ENCODE measurements at places on chromosomes 7 and 10. TPM values are rescaled to one million over a fixed set of nuclear protein-coding genes. Genes with fewer than 3 reads are reported as not detected.

DNA sequence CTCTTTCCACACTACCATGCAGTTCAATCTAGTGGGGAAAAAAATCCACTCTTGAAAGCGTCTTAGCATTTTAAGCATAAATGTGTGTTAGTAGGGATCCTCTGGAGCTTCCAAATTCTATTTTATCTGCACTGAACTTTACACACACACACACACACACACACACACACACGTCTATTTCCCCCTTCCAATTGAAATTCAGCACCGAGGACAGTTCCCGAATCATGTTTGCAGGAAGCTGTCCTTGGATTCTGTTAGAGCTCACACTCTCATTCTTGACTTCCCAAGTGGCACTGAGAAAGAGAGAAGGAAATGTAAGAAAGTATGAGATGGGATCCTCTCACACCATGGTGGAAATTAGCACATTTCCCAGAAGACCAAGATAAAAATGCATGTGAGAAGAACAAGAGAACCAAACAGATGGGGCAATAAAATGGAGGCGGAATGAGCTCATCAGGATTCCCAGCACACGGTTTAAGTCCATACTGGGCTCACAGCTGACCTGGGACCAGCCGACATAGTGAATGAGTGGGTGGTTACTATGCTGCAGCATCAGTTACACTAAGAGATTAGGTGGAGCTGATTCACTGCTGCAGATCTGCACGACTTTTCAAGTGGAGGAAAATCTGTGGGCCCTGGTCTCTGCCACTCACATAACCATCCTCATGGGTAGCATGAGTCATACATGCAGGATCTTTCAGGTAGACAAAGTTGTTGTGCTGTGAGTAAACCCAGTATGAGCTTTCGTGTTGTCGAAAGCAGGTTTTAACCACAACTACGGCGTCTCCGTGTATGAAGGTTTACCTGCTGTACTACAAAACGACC lies 3.3 kb upstream of the NPTX2 start:
- no peak for ATAC-seq

- no peak for ATAC-seq
Observed at GRCh38 chr7:149377386-149377785, 83.5 kb downstream of the ZNF777 start.

GRCh38 chr10:87915989-87916388 lies 52.6 kb downstream of the PTEN start:
- ATAC-seq: no peak

- no peak for ATAC-seq
Observed at GRCh38 chr10:370449-370825, 235.2 kb downstream of the ZMYND11 start.

DNA sequence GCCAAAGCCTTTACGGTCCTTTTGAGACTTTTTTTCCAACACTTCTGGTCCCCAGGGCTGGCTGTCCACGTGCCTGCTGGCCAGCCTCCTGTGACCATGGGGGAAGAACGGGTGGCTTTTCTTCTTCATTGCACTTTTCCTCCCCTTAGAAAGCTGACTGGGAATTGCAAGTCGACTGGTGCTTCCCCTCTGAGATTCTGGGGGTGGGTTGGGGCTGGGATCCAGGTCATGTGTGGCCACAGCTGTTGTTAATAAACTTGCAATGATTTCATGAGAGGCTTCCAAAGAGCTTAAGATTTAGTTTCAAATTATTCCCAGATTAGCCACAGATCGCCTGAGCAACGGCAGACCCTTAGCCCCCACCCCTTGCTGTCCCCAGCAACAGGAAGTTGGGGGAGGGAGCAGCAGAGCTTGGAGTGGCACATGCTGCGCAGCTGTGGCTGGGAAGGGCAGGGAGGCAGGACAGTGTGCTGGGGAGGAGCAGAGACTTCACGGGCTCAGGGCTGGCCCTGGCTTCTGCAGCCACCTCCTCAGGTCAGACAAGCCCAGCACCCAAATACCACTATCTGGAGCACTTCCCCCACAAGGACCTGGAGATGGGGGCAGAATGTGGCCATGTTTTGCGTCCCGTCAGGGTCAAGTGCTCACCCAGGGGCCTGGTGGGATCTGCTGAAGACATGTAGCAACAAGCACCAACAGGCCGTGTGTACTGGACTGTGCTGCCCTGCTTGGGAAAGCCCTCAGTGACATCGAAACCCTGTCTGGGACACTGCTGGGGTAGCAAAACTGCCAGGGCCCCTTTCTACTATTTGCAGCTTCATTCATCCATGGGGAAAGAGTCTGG lies 147.1 kb downstream of the RNF216 start:
- ATAC-seq: peak; percentile 62

DNA sequence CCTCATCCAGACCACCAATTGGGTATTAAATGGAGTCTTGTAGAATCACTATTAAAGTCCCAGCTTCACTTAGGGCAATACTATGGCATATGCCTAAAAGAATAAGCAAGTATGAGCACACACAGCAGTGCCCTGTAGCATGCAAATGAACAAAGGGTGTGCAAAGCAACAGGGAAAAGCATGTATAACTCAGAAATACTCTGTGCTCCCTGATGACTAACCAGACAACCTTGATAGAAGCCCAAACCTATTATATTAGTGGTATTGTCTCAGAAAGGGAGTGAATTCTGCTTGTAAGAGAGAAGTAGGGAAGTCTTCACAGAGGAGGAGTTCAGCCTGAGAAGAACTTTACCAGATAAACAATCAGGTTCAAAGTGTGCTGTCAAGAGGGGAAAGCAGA lies 131.2 kb downstream of the DGKI start:
- ATAC-seq: no peak

GRCh38 chr10:126080291-126080825 lies 184.0 kb downstream of the FANK1 start:
- ATAC-seq: no peak

DNA sequence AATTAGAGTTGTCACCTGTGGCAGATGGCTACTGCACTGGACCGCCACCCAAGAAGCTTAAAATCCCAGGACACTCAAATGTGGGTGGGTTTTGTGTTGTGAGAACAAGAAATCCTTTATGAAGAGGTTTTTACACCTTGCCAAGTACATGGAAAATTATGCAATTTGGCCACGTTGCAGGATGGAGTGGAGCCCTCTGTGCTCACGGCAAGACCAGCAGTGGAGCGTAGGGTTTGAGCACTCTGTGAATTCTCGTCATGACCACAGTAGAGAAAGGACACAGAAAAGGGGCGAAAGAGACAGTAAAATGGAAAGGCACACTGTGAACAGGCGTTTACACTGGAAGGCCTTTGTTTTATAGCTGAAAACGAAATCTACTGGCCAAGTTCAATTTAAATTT lies 222.6 kb downstream of the ADARB2 start:
- ATAC-seq: no peak

DNA sequence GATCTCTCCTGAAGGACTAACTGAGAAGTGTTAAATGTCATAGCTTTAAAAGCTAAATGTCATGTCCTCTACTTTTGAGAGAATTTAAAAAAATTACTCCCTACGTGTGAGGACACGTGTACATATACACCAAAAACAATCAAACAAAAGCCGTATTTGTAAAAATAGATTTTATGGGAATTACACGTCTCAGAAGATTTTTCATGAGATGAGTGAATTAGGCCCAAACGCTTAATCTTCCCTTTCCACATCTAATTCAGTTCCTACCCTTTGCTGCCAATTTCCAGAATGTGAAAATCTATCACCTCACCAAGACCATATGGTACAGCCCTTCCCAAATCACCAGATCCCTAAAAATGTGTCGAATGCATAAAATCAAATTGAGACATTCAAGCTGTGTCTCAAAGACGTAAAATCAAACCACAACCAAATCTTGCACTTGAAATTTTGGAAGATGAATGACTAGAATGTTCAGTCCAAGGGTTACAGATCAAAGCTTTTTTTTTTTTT lies 1.0 kb upstream of the CTTNBP2 start:
- no peak for ATAC-seq

GRCh38 chr7:7786595-7786994 lies 68.2 kb upstream of the RPA3 start:
- no peak for ATAC-seq

DNA sequence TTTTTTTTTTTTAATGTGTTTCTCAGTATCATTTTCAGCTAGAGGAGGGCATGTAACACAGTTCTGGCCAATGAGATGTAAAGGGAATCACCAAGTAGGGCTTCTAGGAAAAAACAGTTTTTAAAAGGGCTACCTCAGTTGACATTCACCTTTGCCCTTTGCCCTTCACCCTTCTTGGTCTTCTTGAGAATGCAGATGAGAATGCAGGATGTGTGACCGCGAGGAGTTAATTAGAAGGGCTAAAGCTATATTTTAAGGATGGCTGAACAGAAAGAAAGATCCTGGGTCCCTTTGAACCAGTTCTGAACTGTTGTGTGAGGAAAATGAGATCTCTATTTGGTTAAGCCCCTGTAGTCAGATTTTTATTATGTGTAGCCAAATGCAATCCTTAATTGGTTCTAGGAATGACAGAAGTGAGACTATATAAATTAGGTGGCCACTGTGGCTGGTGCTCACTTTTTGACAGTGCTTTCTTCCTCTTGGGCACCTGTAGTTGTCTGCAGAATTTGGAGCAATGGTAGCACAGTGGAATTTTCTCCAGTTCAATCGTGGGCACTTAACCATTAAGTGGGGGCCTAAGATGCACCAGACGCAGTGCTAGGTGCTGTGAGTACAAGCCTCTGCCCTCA lies 21.1 kb upstream of the TOMM7 start:
- no peak for ATAC-seq

- ATAC-seq: no peak
Observed at GRCh38 chr10:70621503-70622078, 19.1 kb upstream of the PRF1 start.

DNA sequence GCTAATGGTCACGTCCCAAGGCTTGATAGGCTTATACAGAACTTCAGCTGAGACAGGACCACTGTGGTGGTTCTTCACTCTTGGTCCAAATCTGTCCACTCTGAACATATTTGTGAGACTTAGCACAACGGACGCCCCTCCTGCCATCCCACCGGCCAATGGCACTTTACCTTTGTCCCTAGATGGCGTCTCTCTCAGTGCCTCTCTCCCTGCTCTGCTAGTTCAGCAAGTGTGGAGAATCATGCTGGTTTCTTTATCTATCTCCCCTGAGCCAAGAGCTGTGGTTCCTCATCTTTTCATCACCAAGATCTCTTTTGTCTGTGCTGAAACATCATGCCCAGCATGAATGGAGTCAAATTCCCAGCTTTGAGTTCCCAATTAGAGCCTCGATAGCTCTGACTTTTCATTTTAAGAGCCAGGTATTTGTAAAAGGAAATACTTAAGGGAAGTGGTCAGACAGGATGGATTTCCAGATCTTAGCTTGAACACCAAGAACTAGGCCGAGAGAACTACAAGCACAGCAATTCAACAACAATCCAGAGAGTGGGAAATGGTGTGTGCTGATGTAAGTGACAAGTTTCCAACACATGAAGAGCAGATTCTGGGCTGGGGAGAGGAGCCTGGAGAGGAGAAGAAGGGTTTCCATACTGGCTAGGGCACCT lies 69.5 kb downstream of the ZNF800 start:
- no peak for ATAC-seq

DNA sequence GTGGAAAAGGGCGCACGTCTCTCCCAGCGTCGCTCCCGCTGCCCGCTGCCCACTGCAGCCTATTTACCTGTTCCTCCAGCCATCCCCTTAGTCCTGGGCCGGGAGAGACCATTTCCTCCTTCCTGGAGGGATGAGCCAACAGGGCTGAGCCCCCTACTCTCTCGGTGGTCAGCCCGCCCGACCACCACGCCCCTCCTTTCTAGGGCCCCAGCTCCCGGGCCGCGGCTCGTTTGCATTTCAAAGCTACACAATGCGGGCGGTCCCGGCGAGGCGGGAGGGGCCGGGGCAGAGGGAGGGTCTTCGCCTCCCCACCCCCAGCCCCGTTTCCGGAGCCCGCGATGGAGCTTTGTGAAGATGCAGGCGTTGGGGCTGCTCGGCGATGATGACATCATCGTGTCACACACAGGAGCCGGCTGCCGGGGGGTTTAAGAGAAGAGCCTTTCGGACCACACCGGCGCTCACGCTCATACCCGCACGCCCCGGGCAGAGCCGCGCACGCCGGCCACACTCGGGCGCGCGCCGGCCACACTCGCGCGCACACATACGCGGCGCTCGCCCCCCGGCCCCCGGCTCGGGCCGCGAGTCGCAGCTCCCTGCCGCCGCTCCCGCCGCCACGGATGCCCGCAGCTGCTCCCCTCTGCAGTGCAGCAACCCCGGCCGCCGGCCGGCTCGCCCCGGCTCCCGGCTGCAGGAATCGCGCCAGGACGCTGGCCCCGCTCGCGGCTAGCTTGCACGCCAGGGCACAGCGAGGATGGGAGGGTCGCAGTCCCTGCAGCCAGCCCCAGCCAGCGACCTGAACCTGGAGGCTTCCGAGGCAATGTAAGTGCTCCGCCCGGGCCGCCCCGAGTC lies 107.7 kb upstream of the BTBD16 start:
- peak; percentile 17 for ATAC-seq

DNA sequence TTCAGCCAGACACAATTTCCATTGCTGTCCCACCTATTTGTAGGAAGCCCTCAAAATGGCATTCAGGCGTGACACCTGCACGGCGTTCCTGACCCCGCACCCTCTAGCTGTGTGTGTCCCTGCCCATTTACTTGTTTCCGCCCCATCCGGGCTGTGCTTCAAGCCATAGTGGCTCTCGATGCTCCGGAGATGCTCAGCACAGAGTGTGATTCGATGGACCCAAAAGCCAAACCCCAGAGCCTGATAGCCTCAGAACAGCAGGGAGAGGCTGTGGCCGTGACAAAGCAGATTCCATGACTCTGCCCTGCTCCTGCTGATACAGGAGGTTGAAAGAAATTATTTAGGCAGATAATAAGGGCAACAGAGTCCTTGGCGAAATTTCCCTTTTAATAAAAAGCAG lies 13.4 kb downstream of the BUD31 start:
- no peak for ATAC-seq

DNA sequence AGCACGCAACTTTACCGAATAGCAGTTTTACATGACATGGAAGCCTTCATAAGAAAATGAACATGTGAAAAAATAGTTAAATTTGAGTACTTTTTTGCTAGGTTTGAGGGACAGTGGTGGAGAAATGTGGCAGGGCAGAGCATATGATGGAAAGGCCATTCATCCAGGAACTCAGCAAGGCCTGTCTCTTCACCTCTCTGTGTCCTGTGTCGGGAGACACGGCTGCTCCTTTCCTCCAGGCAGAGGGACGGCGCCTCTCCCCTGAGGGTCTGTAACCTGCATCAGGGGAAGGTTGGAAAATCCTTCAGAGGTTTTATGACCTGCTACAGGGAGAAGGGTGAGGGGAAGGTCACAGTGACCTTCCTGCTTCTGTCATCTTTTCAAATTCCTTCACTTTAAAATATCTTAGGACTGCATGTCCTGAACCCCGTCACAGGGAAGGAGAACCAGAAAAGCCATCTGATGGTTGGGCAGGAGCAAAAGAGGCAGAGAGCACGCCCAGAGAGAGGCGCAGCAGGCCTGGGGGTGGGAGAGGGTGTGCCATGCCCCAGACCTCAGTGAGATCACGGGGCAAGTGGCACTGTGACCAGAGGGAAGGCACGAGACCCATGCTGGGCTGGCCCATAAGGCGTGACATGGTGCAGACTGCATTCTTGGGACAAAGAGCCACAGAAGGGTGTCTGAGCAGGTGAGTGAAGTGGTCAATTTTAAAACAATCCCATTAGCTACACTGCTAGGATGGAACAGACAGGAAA lies 44.0 kb downstream of the GSDME start:
- no peak for ATAC-seq

The PLXDC2 gene
- 65.5 TPM for total RNA-seq

The CYP3A4 gene
- total RNA-seq: not detected

The GRID2IP gene
- not detected for total RNA-seq

The ANXA8L1 gene
- 13.7 TPM for total RNA-seq

The MCM10 gene
- total RNA-seq: not detected

The LRRC18 gene
- not detected for total RNA-seq

The UPP1 gene
- 27.6 TPM for total RNA-seq
